LoVo (cell line): ENCODE measurements at places on chromosomes 3 and 15.

DNA sequence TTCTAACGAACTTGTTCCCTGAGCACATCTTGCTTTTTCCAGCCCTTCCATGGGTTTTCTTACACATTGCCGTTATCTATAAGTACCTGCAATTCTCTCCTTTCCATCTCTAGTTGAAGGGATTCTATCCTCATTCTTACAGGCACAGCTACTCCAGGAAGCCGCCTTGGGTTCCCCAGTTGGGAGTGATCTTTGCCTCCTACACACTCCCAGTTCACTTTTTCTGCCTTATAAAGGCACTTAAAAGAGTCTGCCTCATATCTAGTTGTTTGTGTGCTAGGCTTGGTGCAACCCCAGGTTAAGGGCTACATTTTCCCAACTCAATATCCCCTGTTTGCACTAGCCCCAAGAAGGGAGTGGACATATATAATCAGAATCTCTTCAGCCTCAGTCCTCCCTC is 44.0 kb upstream of the IREB2 start:
- no peak for DNase-seq

- DNase-seq: peak; percentile 72
Measured at GRCh38 chr3:151468284-151468917, 7.5 kb upstream of the IGSF10 start.

GRCh38 chr15:40332113-40332781 is 8.5 kb downstream of the CCDC9B start:
- no peak for DNase-seq

DNA sequence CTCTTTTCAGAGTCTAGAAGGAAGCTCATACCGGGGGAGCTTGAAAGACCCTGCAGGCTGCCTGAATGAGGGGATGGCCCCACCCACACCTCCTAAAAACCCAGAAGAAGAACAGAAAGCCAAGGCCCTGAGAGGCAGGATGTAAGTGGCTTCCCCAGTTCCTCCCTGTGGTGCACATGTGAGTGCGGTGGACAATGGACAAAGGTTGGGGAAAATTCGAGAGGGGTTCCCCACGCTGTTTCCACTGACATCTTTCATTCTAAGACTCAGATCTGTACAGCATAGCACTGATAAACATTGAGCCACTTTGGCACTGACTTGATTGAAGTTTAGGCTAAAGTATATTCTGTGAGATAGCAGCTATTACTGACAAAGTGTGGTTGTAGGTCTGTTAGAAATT is 79.5 kb upstream of the UMPS start:
- no peak for DNase-seq

- no peak for DNase-seq
Measured at GRCh38 chr3:170806676-170807075, 63.3 kb downstream of the RPL22L1 start.

- DNase-seq: no peak
Measured at GRCh38 chr15:73082812-73083211, 30.5 kb downstream of the NEO1 start.

DNA sequence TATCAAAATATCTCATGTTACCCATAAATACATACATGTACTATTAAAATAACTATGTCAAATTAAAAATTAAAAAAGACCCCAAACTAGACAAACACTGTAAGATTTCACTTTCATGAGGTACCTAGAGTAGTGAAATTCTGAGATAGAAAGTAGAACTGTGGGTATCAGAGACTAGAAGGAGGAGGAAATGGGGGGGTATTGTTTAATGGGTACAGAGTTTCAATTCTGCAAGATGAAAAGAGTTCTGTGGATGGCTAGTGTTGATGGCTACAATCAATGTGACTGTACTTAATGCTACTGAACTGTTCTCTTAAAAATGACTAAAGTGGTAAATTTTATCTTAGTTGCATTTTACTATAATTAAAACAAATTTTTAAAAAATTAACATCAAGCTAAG is 36.6 kb downstream of the RFX7 start:
- DNase-seq: no peak

DNA sequence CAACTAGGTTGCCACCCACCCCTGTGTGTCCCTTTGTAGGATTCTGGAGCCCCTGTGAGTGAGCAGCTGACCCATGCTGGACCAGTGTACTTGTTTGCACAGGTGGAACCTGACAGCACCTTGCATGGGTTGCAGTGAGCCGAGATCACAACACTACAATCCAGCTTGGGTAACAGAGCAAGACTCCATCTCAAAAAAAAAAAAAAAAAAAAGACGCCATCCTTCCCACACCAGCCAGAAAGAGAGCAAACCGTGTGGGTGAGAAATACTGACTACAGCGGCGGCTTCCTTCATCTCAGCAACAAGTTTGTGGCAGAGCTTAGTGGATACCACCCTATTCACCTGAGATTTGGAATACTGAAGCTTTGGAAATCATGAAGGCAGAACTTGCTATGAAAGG is 746 bp upstream of the CD80 start:
- DNase-seq: no peak
